ENCODE measurements at places on chromosomes 7 and 10. TPM values are rescaled to one million over a fixed set of nuclear protein-coding genes. Genes with fewer than 3 reads are reported as not detected.

The OR2A5 gene
- total RNA-seq: not detected

The DDC gene
- total RNA-seq: not detected

The CLCN1 gene
- under 0.01 TPM for total RNA-seq

The IFIT1B gene
- total RNA-seq: not detected

The GFRA1 gene
- total RNA-seq: not detected

The SEM1 gene
- 14.7 TPM for total RNA-seq

- DNase-seq: peak; percentile 78
Measured at GRCh38 chr7:116687801-116688201, 15.8 kb downstream of the MET start.

DNA sequence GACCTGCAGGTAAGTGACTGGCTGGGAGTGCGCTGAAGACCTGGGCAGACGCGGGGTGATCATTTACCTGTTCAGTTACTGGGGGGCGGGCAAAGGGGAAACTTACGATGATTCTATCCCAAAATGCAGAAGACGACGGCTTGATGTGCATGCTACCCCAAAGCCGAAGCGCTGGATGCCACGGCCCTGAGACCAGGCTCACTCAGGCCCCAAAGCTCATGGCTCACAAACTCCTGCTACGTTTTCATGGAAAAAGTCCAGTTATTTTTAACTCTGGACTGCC, 200.6 kb downstream of the DIP2C start:
- no peak for DNase-seq

DNA sequence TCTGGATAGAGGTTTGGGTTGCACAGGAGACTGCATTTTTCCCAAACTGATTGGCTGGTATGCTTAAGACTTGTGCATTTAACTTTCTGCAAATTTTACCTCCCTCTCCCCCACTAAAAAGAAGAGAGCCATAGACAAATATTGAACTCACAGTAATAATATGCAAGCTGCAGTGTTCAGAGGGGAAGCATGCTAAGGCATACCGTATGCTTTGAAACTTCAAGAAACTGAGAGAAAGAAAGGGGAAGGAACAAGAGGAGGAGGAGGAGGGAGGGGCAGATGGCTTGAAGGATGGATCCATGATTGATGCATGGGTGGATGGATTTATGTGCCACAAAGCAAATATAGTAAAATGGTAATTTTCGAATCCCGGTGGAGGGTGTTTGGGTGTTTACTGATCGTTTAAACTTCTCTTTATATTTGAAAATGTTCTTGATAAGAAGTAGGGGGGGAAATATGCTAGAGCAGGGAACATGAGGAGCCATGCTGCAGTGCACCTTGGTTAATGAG, 7.8 kb upstream of the KLF6 start:
- DNase-seq: no peak

- DNase-seq: no peak
Measured at GRCh38 chr7:93569189-93569588, 5.3 kb downstream of the CALCR start.

- no peak for DNase-seq
Measured at GRCh38 chr10:326894-327635, 191.8 kb downstream of the ZMYND11 start.

DNA sequence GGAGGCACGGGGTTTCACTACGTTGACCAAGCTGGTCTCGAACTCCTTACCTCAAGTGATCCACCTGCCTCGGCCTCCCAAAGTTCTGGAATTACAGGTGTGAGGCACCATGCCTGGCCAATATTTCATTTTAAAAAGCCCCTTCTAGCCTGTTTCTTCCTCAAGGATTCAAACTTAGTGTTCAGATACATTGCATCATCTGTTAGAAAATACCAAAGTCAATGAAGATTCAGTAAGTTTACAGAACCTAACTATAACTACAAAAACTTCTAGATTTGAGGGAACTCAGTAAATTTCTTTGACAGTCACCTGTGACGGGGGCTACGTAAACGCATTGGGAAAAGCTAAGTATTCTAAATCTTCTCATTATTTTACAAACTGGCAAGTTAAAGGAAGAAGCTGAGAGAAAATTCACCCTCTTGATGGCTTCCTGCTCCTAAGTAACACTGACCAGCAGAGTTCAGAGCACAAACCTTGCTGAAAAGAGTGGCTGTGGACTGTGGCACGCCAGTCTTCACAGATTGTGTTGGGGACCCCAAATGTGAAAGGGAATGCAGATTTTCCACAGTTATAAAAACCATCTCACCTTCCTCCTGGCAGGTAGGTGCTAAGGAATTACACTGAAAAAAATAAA, 162.2 kb downstream of the PKD1L1 start:
- no peak for DNase-seq

- no peak for DNase-seq
Measured at GRCh38 chr10:38112159-38112558, 18.0 kb downstream of the ZNF37A start.

DNA sequence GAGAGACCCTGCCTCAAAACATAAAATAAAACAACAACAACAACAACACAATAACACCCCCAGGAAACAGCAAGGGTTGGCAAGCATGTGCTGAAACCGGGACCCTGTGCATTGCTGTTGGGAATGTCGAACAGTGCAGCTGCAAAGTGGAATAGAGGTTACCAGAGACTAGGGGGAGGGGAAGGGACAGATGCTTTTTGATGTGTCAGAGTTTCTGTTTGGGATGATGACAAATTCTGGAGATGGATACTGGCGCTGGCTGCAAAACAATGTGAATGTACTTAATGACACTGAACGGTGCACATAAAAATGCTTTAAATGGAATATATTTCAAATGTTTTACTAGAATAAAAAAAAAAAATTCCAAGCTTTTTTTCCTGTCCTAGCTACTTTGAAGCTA, 241.8 kb downstream of the TEX36 start:
- peak; percentile 12 for DNase-seq

DNA sequence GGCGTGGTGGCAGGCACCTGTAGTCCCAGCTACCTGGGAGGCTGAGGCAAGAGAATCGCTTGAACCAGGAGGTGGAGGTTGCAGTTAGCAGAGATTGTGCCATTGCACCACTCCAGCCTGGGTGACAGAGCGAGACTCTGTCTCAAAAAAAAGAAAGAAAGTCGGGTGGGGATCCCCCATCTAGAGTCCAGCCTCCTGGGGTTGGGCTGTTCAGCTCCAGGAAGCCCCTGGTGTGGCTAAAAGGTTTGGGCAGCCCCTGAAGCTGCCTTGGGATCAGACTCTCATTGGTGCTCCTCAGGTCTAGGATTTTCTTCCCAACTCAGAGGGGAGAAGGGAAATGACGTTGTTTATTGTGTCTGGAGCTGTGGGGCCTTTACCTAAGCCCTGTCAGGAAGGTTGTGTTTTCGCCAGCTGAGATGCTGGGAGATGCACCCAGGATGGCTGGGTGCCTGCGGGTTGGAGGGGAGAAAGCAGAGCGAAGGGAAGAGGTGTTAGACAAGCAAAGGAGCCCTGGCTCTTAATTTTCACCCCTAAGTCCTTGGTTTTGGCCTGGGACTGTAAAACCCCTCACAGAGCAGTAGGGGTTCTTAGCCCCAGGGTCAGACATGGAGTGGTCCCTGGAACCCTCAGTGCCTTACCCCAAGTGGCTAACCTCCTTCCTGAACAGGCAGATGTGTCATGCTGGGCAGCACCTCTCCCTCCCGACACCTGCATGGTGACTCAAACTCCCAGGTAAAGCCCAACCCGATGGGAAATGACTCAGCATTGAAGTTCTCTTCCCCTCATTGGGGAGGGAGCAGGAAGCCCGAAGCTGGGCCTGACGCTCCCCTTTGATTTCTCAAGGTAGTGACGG, 21.1 kb downstream of the PLAU start:
- DNase-seq: peak; percentile 100

GRCh38 chr7:93558705-93559614, 15.6 kb downstream of the CALCR start:
- peak; percentile 80 for DNase-seq
